ENCODE measurements at places on chromosomes 3 and 15. TPM values are rescaled to one million over a fixed set of nuclear protein-coding genes. Genes with fewer than 3 reads are reported as not detected.
A peak's percentile ranks its signal among the peaks of the same experiment; 100 is the strongest.

The XCR1 gene
- not detected for total RNA-seq

The CCDC39 gene
- not detected for total RNA-seq

DNA sequence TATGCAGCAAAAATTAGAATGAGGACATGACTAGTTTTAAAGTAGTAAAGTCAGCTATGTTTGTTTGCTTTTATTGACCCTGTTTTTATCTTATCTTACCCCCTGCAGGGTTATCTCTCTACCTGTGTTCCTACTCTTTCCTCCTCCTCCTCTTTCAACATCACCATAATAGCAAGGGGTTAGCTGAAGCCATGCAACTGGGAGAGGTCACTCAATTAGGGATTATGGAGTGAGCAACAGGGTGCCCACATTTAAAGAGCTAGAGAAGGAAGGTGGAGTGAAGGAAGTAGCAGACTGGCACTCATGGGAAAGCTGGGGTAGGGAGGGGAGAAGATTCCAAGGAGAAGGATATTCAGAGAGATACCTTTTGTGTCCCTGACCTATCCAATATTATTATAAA is 125.9 kb downstream of the LRTM1 start:
- no peak for DNase-seq

DNA sequence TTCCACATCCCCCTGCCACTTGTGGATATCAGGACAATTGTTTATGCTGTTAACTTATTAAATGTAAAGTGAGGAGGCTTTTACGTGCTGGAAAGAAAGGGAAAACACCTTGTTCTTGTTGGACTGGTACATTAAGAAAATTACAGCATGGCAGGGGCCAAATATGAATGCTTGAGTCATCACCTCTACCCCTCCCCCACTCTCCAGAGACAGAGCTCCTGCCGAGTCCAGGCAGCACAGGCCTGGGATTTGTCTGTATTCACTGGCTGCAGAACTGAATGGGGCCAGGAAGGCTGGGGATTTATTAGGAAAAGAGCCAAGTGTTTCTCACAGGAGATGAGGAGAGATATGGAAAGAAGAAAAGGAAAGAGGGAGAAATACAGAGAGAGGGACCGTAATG is 308.9 kb downstream of the EPHB1 start:
- no peak for DNase-seq

GRCh38 chr3:100584101-100584660 is 25.2 kb upstream of the ADGRG7 start:
- no peak for DNase-seq

The RARB gene
- 22.8 TPM for total RNA-seq

- no peak for DNase-seq
These were observed 6.3 kb downstream of the EFCAB12 start for GRCh38 chr3:129421988-129422745.

The TM4SF18 gene
- 11.6 TPM for total RNA-seq

DNA sequence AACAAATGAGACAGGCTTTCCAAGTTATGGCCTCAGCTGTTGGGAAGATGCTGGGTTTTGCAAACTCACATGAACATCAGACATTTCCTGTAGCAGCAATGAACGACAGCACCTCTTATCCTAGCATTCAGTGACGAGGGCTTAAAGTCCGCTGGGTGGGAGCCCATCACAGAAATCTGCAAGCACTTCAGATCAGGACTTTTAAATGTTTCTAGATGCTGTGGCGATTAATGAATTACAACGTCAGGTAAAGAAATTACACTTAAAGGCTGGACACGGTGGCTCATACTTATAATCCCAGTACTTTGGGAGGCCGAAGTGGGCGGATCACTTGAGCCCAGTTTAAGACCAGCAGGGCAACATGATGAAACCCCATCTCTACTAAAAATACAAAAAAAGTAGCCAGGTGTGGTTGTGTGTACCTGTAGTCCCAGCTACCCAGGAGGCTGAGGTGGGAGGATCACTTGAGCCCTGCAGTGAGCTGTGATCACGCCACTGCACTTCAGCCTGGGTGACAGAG is 3.9 kb downstream of the AEN start:
- DNase-seq, result no peak

DNA sequence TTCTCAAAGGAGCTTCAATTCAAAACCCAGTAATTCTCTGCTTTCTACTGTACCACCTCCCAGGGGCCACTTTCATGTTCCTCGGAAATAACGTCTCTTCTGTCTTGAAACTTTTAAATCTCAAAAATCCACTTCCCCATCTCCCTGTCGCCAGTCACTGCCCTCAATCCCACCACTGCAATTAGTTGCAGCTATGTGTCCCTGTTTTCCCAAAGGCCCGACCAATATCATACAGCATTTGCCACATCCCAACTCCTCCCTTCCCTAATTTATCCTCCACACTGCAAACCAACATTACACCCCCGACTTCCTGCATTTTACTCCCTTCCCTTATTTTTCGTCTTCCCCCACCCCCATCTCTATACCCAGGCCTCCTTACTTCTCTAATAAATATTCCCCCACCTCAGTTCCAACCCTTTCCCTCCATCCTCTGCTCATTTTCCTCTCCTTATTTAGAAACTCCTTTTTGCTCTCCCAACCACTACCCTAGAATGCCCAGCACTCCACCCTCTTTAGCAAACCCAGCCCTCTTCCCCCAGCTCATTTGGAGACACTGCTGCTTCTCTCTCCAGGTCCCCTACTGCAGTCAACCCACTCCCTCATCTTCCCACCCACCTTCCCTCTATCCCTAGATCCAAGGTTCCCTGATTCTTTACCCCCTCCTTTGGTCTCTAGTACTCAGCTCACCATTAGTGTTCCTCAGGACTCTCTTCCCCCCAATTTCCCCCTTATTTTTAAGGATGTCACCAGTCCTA is 1.1 kb downstream of the NPTN start:
- no peak for DNase-seq

DNA sequence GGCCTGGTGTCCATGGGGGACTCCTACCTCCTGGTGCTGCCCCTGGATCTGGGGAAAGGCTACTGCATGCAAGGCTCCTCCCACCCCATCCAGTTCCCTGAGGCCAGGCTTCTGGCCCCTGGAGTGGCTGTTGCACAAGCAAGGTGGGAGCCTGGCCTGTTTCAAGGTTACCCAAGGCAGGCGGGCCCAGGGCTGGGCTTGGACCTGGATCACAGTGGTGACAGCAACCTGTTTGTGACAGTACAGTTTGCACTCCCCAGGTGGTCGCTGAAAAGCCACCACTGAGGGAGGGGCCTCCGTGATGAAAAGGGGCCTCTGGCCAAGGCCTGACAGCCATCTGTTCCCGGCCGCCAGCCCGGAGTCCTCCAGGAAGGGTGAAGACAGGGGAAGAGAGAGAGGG is 14.4 kb upstream of the KY start:
- peak; percentile 78 for DNase-seq

DNA sequence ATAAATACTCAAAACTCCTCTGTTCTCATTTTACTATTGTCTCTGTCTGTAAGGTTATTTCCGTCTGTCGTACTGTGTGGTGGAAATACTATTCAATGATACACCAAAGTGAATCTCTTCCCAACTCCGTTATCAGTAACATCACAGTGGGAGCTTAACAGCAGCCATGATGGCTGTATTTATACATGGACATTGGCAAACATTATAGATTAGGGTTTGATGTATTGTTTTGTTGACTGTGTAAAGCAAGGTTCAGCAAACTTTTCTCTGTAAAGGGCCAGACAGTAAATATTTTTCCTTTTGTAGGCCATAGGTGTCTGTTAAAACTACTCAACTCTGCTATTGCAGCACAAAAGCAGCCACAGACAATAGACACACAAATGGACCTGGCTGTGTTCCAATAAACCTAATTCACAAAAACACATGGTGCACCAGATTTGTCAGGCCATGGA is 23.2 kb downstream of the LIPC start:
- no peak for DNase-seq

- no peak for DNase-seq
These were observed 3.1 kb downstream of the THSD4 start for GRCh38 chr15:71118345-71118744.

DNA sequence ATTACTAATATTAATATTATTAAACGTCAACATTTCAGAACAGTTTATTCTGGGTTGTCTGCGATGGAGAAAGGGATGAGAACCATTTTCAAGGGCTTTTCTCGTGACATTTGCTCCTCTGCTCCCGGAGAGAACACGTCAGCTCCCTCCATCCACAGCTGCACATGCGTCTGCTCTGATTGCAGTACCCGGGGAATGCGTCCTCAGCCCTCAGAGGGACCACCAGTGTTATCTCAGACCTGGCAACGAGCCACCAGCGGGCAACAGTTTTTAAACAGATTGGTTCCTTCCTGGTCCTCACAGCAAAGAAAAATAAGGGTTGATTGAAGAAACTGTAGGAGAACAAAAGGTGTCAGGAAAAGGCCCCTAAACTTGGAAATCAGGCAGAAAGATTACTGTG is 202.2 kb upstream of the ADAMTS9 start:
- peak; percentile 63 for DNase-seq

The CFAP91 gene
- 0.45 TPM for total RNA-seq

DNA sequence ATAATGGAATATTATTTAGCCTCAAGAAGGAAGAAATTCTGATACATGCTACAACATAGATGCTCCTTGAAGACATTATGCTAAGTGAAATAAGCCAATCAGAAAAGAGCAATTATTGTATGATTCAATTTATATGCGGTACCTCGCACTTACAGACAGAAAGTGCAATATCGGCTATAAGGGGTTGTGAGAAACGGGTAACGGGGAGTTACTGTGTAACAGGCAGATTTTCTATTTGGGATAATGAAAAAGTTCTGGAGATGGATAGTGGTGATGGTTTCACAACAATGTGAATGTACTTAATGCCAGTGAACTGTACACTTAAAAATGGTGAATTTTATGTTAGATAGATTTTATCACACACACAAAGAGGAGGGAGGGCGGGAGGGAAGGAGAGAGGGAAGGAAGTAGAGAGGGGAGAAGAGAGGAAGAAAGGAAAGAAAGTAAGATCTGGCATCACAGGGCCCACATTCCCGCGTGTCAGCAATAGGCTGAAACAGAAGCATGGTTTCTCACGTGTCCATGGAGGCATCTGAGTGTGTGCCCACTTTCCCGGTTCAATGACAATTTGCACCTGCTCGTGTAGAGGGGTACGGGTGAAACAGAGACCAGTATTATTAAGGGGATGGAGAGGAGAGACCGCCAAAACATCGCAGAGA is 700 bp upstream of the BLM start:
- DNase-seq, result no peak

The CADM2 gene
- 2.5 TPM for total RNA-seq

- peak; percentile 92 for DNase-seq
These were observed 14.0 kb upstream of the SSUH2 start for GRCh38 chr3:8658306-8659212.

The MLF1 gene
- 234 TPM for total RNA-seq

The SLC22A14 gene
- not detected for total RNA-seq

The ATP13A5 gene
- not detected for total RNA-seq

The CCDC191 gene
- 0.99 TPM for total RNA-seq

DNA sequence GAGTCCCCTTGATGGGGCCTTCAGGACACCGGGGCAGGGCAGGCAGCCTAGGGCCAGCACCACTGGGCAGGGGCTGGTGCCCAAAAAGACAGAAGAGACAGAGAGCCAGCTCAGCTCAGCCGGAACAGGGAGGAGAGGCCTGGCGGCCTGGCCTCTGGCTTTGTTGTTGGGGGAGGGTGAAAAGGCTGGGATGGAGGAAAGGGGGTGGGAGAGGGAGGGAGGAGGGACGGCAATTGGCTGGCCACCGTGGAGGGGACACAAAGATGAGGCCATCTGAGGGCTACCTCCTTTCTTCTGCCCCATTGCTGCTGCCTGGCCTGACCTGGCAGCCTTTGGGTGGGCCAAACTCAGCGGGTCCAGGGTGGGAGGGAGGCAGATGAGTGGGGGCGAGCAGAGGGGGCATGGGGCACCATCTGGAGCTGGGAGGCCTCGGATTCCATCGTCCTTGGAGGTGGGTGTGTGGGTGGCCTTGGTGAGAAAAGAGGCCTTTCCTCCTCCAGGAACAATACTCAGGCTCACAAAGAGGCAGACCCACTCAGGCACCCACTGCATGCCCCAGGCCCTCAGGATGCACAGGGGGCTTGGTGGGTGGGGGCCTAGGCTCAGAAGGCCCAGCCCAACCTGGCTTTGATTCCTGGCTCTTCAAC is 9.3 kb downstream of the EFCC1 start:
- no peak for DNase-seq

DNA sequence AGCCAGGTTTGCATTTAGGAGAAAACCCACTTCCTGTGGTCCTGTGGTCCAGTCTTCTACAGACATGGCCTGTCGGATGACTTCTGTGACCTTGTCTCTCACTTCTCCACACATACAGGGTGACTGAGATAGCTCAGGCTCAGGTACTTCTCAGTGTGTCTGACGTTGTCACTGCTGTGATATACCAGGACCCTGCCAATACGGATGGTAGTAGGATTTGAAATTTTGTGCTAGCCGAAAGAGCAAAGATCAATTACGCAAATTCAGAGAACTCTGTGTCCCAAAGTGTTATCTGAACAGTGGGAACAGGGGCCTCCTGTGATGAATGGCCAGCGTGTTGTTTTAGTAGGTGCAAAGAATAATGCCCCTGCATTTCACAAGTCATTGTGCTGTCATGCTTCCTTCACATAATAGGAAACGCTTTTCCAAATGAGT is 128.9 kb downstream of the MCTP2 start:
- DNase-seq, result no peak

The TM4SF1 gene
- 112 TPM for total RNA-seq

DNA sequence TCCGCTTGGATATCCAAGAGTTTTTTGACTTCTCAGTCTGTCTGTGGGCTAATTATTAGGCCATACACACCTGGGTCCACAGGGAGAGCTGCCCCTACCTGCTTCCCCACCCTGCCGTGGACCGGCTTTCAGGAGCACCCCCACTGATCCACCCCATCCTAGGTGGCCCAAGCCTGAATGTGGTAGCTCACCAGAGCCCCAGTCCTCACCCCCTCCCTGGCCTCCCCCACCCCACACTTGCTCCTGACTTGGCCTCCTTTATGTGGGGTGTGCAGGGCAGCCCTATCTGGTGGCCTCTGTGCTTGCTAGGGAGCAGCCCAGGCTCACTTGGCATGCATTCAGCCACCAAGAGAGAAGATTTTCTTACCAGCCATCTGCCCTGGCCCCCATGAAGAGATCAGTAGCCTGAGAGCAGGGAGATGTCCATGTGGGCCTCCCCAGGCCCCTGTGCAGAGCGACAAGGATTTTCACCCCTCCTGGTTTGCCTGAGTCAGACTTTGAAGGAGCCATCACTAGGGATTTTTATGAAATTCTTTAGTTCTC is 11.2 kb downstream of the LRRK1 start:
- DNase-seq, result no peak

DNA sequence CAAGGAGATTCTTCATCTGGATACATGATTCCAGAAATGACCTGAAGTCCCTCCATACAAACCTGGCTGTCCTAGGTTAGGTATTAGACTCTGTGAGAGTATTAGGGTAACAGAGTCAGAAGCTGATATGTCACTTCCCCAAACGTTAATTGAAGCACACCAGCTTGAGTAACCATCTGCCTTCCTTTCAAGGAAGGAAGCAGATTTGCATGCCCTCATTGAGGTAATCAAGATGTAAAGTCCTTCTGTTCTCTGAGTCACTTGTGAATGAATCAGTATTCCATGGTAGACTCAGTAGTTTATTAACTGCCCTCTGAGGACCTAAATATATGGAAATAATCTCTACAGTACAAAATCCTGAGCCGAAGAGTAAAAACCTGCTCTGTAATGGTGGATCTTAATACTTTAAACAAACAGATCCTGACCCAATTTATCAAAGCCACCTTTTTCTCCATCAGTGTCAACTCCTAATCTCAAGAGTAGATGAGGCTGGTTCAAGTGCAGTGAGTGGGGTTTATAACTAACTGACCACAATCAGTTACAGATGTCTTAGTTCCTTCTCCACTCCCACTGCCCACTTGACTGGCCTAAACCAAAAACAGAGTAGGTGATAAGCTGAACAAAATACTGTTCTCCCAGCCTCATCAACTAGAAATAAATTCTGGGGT is 246.2 kb upstream of the CHRM5 start:
- DNase-seq, result no peak

- no peak for DNase-seq
These were observed 13.9 kb upstream of the FAM174B start for GRCh38 chr15:92669432-92669831.
